ENCODE measurements at places on chromosomes 11 and 22.

DNA sequence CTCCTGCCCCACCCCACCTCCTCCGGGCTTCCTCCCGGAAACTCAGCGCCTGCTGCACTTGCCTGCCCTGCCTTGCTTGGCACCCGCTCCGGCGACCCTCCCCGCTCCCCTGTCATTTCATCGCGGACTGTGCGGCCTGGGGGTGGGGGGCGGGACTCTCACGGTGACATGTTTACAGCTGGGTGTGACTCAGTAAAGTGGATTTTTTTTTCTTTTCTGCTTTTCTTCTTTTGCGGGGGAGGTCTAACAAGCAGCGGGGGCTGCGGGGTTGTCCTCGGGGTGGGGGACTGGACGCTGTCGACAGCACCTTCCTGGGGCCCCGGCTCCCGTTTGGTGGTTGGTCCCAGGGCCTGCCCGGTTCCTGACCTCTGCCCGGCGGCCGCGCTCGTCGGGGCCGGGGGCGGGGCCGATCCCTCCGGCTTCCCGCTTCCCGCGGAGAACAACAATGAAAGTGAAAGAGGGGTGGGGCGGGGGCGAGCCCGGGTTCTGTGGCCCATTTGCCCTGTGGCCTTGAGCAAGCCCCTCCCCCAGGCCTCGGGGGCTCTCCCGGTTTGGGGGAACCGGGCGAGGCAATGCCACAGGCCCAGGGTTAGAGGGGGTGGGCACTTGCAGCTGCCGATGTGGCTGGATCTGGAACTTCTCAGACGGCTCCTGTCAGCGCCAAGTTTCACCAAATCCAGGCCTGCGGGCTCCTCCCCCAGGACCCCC, 975 bp upstream of the MDK start:
- DNase-seq, result peak; percentile 88

- no peak for DNase-seq
These were observed 32.6 kb downstream of the TBX1 start for GRCh38 chr22:19793161-19793560.

DNA sequence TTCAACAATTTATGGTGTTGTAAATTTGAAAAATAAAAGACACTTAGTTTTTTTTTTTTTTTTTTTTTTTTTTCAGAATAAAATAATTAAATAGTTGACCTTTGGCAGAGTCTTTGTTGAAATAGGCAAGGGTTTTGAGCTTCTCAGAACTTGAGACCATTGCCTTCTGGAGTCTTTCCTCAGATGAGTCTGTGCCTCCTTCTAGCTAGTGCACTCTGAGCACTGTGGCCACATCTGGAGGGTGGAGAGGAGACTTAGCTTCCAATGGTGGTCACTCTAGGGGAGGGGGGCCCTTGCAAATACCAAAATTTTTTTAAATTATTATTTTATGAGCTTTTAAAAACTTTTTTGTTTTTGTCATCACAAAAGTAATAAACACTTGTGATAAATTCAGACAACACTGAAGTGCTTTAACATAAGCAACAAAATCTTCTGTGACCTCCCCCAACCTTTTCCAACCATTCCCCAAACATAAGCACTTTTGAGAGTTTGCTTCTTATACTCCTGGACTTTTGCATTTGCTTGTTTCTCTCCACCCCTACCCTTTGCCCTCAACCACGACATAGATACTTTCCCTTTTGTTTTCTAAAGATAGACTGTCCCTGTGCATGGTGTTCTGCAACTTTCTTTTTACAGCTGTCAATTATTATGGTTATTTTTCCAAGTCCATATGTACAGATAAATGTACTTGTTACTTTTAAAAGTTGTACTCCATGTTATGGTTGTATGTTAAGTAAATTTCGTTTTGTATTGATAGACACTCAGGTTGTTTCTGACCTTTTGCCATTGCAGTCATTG, 41.1 kb downstream of the BMAL1 start:
- no peak for DNase-seq

DNA sequence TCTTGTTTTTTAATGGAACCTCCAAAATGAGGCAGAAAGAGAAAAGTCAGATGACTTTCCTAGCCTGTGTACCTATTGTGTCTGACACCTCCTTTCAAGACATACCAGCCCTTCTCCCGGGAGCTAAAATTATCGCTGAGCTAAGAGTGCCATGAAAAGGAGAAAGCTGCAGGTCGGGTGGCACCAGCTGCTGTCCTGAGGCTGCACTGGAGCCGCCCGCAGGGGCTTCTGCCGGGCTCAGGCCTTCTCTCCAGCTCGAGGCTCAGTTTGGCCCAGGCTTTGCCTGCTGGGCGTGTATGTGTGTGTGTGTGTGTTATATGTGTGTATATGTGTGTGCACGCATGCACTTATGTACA, 27.7 kb upstream of the RAB1B start:
- no peak for DNase-seq

- DNase-seq, result no peak
These were observed 14.9 kb downstream of the RASD2 start for GRCh38 chr22:35555483-35555890.

DNA sequence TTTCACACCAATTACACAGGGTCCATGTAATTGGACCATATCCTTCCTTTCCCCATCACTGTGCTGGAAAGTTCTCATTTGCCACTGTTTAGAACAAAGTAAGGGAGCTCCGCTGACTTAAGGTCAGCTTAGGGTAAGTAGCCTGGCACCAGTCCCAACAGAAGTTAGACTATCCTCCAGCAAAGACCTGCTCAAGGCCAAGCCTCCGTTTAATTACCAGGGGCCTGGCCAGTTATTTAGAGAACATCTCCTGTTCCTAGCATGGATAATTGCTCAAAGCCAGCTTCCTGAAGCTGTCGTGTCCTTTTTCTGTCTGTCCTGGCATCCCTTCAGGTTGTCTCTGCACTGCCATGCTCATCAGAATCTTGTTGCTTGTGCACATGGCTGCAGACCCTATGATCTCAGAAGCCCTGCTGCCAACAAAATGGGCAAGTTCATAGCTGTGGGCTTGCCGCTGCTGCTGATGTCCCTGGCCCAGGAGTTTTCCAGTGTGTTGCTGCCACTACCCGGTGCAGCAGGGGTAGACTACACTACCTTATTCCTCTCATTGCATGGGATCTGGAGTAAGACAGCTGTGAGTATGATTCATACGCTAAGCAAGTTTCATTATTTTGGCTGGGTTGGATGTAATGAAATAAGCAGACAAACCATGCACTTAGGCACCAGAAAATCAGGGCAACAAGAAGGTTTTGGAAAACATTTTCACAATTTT, 8.1 kb downstream of the OR8A1 start:
- DNase-seq, result no peak

GRCh38 chr11:34870548-34871196, 45.5 kb downstream of the APIP start:
- no peak for DNase-seq

GRCh38 chr11:119809346-119809745, 80.3 kb upstream of the NECTIN1 start:
- DNase-seq, result no peak

DNA sequence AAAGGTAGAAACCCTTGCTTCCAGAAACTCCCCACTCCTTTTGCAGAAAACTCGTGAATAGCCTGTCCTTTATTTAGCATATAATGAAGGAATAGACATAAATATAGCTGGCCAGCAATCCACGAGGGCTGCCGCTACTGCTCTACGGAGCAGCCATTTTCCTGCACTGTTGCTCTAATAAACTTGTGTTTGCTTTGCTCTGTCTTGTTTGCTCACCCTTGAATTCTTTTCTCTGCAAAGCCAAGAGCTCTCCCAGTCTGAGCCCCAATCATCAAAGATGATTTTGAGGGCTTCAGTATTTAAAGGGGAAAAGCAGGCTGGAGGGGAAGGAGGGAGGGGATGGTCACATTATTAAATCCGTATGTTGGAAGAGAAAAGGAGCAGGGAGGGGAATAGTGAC, 16.6 kb upstream of the CHKA start:
- no peak for DNase-seq

GRCh38 chr22:48702573-48703264, 1125.0 kb downstream of the BRD1 start:
- no peak for DNase-seq

DNA sequence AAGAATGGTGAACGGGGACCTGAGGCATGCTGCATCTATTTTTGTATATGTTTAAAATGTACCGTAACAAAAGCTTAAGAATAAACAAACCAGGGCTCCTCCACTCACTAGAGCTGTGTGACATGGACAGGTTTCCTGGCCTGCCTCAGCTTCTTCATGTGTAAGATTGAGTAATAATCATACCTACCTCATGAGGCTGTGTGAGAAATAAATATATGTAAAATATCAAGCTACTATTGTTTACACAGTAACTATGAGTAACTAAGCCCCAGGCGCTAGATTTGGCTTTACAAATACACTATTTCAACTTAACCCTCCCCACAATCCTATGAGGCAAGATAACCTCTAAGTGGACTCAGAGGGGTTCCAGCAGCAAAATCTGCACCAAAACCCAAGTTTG, 66.4 kb downstream of the SMCO4 start:
- DNase-seq, result no peak

- DNase-seq, result no peak
These were observed 2.2 kb downstream of the SPON1 start for GRCh38 chr11:13964771-13965074.

GRCh38 chr11:40287916-40288803, 1171.3 kb downstream of the LRRC4C start:
- DNase-seq, result no peak

- DNase-seq, result no peak
These were observed 20.1 kb downstream of the PTPN5 start for GRCh38 chr11:18771266-18772035.

DNA sequence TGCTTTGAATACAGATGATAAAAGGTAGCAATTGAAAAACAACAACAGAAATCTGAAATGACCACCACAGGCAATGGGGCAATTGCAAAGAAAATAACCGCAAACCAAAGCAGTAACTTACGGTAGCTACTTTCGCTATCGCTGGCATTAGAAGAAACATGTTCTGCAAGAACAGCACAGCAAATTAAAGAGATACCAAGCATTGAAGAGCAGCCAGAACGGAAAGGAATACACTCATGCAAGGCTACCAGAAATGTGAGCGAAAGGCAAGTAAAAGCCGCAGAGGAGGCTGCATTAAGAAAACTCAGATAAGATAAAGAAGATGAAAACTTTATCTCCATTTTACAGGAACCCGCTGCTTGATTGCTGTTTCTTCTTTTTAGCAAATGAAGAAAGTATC, 194.1 kb upstream of the CCDC90B start:
- no peak for DNase-seq

DNA sequence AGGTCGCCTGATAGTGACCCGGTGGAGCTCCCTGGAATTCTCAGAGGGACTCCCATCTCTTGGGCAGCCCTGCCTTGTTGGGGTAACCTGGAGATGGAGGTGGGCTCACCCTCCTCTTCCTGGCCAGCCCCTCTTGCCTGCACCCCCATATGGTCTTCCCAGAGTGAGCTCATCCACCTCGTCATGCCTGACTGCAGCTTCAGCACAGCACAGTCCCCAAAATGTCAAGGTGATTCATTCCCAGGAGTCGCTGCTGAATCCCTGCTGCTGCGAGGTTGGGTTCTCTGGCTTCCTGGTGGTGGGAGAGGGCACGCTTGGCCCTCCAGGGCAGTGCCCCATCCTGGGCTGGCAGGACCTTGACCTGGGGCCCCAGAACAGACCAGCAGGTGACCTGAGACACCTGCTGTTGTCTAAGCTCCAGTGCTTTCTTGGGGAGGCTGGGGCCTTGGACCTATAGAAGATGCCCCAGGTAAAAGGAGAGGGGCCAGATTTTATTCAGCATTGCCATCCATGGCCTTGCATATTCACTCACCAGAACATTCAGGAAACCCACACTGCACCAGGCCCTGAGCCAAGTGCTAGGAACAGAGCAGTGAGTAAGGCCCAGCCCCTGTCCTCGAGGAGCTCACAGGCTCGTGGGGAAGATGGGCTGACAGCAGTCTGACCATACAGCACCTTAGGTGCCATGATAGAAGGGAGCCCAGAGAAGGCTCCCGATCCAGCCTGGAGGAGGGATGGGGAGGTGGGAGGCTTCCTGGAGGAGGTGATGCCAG, 72.9 kb downstream of the CACNA1I start:
- DNase-seq, result no peak

- peak; percentile 41 for DNase-seq
These were observed 67.1 kb downstream of the PARVB start for GRCh38 chr22:44091021-44091721.

All from HAP-1 (cell line).